K562 (cell line): ENCODE measurements at places on chromosomes 7 and 10.

GRCh38 chr10:130428936-130429335 is 292.7 kb downstream of the GLRX3 start:
- no peak for DNase-seq

- DNase-seq, result no peak
Measured at GRCh38 chr7:102387064-102387463, 9.1 kb upstream of the PRKRIP1 start.

DNA sequence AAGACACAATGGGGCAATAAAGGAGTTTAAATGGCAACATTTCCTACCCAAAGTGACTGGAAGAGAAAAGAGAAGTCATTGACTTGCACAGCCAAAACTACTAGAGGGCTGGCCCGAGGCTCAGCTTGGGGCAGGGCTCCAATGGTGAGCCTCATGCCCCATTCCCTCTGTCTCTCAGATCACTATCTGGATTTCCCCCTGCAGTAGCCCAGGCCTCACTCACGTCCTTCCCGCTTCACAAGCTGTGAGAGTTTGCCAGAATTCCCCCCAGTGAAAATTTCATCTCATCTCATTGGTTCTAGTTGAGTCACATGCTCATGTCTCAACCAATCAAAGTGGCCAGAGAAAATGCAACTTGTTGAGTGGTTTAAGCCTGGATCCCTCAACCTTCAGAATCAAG is 181.3 kb downstream of the WDR11 start:
- DNase-seq, result no peak

DNA sequence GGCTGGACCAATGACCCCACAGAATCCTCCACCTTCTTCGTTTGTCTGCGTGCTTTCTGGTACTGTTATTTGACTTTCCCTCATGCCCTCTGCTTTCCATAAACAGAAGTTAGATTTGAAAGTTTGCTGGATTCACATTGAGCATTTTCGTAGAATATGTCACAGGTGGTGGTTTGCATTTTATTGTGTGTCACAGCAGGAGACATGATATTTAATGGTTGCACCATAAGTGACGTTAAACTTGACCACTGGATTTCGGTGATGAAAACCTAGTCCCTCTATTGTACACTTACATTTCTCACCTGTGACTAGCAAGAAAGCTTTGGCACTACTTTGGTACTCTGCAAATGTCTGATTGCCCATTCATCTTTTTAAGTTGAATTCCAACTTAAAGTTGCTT is 15.2 kb upstream of the MKX start:
- DNase-seq, result no peak

DNA sequence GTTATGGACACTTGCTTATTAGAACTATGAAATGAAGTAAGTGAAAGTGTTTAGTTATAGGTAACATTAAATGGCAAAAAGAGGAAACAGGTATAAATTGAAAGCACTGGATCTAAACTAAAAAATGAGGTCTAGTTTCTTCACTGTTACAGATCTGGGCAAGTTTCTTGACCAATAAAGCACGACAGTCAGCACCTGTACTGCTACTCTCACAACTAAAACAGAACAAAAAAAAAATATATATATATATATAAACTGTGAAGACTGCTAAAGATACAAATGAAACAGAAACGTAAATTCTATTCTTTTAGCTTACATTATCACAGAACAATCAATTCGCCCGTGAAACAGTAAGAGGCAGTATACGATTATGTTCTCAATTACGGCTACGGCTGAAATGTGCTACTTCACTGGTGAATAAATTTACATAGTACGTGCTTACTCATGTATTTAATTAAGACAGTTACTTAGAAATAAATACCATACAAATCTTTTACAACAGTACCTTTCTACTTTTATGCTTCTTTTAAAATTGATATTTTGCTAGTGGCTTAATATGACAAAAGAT is 4.2 kb downstream of the AHR start:
- no peak for DNase-seq

DNA sequence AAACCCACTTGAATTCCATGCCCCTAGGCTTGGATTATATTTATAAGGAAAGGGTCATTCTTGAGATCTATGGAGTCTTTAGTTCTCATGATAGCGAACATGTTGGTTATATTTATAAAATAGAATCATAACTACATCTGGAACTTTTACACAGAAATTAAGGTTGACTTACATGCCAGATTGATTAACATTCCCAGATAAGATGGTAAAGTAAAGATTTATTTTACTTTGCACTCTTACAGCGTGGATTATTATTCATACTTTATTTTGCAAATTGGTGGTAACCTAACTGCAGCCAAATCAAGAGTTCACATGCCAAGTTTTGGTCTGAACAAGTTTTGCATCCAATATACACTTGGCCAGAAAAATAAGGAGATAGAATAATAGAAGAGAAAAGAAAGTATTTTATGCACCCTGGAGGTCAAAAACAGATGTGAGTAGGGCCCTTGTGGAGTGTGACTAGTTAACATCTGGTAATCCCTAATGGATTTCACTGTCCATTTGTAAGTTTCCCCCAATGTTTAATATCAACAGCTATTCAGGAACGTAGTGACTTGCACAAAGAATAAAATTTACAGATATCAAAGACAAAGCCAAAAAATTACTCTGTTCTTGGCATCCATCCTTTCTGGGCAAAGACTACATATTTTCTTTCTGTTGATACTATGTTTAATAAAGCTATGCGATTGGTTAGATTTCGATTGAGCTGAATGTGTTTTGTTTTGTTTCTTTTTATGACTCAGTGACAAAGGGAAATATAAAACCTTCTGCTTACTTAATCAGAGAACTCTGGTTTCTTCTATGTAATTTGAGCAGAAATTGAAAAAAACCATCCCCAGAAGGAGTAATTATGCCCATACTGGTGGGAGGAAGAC is 10.1 kb upstream of the TMEM26 start:
- DNase-seq, result no peak

- peak; percentile 55 for DNase-seq
Measured at GRCh38 chr7:104552102-104552501, 223.7 kb downstream of the LHFPL3 start.

DNA sequence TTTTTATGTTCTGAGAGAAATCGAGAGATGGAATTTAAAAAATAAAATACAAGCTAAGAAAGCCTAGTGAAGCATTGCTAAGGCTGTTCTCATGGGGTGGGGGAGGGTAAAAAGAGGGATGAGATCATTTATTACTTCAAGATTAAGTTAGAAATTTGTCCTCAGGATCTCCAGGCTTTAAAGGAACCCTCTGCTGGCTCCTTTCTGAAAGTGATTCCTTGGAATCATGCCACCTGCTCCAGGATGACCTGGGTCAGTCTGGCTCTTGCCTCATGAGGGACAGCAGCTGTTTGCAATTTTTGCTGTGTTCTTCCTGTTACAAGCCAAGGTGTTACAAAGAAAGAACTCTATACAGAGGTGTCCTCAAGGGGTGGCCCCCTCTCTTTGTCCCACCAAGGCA is 69.8 kb downstream of the CDK1 start:
- no peak for DNase-seq

DNA sequence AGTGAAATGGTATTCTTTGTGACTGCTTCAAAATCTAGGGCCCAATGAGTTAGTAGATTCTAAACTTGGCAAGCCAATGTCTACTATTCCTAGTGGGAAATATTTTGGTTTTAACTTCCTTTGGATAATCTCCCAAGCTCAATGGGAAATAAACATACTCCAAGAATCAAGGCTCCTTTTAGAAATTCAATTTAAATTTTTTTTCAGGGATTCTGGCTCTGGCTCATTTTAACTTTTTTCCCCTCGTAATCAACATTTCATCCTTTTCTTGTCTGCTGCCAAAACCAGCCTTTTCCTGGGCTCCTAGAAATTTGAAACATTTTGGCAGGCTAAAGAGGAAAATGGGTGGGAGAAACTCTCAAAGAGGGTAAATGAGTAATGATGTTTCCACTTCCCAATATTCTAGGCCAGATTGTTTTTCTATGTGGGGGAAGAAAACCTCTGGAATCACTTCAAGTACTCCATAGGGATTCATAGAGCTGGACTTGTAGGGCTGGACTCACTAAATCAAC is 85.6 kb upstream of the AGR3 start:
- DNase-seq, result no peak

DNA sequence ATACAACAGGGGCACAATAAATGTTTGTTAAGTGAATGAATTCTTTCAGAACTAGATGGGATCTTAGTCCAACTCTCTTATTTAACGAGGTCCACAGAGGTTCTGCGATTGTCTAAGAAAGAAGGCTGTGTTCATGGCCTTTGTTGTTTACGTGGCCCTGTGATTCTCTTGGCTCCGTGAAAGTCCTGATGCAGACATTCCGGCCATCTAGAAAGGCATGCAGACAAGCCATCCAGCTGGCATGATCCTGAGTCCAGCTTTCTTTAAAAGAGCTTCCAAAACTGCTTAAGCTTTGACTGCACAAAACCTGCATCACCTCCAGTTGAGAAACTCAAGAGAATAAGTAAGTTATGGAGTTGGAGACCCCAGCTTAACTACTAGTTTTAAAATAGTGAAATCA is 26.0 kb downstream of the EGFR start:
- no peak for DNase-seq

- DNase-seq, result peak; percentile 47
Measured at GRCh38 chr7:116525298-116525912, 569 bp downstream of the CAV1 start.

- no peak for DNase-seq
Measured at GRCh38 chr7:2411815-2412586, 8.6 kb downstream of the CHST12 start.

- DNase-seq, result no peak
Measured at GRCh38 chr10:19767876-19768275, 48.4 kb upstream of the PLXDC2 start.

DNA sequence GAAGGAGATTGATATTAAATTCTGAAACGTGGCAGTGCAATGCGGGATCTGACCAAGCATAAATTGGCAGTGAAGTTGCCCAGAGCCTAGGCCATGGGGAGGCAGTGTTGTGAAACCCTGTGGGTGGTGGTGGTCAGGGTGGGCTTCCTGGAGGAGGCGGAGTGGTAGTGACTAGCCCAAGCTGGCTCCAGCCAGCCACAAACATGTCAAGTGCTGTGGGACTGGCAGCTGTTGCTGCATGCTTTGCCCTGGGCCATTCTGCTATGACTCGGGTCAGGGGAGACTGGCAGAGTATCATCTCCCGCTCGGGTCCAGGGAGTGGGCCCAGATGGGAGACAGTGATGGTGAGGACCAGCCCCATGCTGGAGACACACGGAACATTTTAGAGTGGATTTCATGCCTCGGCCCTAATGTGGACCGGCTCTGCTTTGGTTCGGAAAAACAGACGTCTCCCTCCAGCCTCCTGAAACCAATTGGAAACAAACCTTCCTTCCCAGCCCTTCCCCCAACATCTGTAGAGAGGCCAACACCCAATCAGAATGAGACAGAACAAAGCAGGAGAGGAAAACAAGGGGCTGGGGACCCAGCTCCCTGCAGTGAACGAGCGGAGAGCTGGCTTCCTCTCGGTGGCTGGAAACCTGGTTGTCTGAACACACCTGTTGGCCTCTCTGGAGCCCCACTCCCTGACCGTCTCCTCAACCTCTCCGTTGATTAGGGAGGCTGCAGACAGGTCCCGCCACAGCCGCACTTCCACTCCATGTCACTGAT is 58.2 kb downstream of the TMEM270 start:
- peak; percentile 16 for DNase-seq
